ENCODE measurements at places on chromosomes 7 and 10. TPM values are rescaled to one million over a fixed set of nuclear protein-coding genes. Genes with fewer than 3 reads are reported as not detected.

Gene FZD8
- 29.9 TPM for polyA plus RNA-seq

Gene TRIM50
- 0.40 TPM for polyA plus RNA-seq

Gene IRF5
- polyA plus RNA-seq = 2.2 TPM

Gene MYL7
- 6.1 TPM for polyA plus RNA-seq

Gene HOXA2
- 2.3 TPM for polyA plus RNA-seq

Gene UTF1
- polyA plus RNA-seq = not detected

Gene RAPGEF5
- polyA plus RNA-seq = 15.6 TPM

DNA sequence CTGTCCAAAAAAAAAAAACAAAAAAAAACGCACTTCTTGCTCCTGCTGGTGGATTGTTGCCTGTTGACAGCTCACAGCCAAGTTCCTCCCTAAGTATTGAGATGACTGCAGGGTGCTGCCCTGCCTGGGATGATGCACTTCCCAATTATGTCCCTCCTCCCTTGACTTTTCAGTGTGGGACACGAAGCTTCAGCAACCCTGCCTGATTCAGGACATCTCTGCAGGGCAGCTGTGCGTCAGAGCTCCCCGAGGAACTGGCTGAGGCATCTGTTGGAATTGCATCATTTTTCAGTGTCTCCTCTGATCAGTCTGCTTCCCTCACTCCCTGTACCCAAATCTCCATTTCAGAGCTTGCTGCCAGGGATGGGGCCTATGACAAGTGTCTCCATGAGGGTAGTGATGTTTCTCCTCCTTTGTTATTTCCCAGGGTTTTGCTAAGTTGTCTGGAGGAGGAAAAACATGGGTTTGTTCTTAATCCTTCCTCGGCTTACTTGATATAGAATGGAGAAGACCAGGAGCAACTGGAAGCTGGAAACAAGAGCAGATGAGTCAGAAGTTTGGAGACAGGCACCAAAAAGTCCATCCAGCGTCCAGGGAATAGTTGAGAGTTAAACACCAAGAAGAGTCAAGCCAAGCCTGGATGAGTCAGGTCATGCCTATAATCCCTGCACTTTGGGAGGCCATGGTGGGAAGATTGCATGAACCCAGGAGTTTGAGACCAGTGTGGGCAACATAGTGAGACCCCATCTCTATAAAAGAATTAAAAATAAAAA, 355.1 kb downstream of the GALNT17 start:
- no peak for DNase-seq

DNA sequence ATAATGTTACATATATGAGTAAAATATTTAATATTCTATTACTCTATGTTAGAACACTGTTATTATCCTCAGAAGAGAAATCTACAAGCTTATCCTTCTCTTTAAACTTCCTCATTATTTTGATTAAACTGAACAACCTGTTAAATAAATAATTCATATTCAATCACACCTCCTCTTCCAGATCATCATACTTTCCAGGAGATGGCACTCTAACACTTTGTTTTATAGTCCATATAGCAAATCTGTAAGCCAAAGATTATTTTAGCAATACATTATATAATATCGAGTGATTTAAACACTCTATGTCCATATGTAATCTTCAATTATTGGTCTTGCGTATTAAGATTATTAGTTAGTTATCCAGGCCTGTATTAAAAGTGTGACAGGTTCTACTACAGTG, 694.1 kb downstream of the ANKRD7 start:
- DNase-seq = peak; percentile 10

GRCh38 chr7:155057076-155057475, 13.0 kb upstream of the HTR5A start:
- DNase-seq = no peak

DNA sequence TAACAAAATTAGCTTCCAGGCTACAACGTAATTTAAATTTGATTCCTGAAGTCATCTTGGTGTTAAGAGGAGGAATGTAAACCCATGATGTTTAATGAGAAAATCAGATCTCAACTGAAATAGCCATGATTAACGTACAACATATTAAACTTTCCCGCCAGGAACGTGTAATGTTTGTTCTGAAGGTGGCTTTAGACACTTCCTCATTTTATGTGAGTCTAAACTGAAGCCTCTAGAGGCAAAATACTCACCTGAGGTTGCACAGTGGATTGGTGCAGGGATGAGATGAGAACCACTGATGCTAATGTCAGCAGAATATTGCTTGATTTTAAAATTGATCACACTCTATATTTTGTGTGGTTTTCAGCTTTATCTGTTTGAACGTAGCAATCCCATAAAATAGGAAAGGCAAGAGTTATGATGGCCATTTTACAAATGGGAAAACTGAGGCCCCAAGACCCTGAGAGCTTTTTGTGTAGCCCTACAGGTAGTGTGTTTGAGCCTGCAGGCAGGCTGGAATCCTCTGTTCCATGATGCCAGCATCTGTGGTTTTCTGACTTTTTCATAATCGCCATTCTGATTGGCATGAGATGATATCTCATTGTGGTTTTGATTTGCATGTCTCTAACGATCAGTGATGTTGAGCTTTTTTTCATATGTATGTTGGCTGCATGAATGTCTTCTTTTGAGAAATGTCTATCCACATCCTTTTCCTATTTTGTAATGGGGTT, 243.7 kb upstream of the BMPER start:
- DNase-seq = no peak

DNA sequence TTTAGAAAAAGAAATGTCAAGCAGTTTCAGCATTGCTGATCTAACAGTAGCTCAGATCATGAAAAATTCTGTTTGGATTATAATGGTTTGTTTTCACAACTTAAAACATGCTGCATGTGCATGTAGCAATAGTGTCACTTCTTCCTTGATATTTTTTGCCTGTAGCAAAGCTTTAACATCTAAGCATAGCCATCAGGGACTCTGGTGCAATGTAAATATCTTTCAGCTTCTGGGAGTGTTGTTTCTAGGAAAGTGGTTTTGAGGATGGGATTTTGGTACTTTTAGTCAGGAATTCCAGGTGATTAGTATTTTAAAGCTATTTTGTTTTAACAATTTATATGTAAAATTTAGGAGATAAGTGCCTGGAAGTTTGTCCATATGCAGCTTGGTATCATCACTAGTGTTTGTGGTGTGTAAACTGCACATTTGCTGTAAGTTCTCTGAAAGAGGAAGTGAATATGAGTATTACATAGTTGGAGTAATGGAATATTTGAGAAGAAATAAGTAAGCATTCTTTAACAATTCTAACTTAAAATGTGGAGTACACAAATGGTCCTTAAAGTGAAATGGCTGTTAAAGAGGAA, 1.9 kb downstream of the RSBN1L start:
- peak; percentile 34 for DNase-seq

DNA sequence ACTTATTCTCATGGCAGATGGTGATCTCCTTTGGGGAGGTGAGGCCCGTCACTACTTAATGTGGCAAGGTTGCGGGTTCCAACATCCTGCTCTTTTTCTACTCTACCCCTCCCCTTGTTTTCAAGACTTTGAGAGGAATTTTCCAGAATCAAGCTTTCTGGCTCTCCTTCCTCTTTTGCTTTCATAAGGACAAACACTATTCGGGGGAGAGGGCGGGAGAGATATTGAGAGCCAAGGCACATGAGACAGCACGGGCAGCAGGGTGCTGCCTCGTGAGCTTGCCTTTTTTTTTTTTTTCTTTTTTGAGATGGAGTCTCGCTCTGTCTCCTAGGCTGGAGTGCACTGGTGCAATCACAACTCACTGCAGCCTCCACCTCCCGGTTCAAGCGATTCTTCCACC, 6.9 kb upstream of the PFKFB3 start:
- DNase-seq = no peak

DNA sequence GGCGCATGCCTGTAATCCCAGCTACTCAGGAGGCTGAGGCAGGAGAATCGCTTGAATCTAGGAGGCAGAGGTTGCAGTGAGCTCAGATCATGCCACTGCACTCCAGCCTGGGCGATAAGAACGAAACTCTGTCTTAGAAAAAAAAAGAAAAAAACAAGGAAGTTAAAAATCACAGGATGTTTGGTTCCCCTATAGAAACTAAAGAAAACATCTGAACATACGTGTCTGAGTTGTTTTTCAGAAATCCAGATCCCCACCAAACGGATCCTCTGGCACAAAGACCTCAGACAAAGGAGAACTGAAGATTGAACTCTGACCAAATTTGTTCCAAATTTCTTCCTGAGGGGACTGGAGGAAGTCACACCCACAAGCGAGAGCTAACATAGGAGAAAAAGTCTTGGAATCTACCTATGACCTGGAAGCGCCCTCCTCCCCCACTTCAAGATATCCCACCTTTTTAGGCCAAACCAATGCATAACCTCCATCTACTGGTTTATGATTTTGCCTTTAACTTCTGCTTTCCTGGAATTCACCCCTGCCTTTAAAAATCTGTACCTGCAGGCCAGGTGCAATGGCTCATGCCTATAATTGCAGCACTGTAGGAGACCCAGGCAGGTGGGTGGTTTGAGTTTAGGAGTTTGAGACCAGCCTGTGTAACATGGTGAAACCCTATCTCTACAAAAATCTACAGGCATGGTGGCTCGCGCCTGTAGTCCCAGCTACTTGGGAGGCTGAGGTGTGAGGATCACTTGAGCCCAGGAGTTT, 19.7 kb upstream of the SIRT1 start:
- DNase-seq = no peak

- no peak for DNase-seq
Observed at GRCh38 chr7:2710286-2710655, 22.3 kb downstream of the AMZ1 start.

- DNase-seq = peak; percentile 16
Observed at GRCh38 chr10:104146882-104147281, 24.9 kb downstream of the SFR1 start.

DNA sequence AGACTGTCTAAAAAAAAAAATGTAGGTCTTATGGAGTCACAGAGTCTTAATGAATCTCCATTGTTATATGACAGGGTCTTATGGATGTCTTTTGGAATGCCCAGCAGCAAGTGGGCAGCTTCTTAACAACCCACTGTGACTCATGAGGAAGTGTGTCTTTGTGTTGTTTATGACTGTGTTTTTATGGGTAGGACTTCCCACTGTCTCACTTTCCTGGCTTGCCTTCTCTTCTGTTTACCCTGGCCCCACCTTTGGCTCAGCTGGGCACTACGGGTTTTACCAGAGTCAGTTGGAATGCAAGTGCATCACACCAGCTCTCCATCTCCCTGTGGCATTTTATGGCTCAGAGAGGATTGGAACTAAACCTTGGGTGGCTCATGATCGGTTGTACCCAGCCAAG, 580.5 kb downstream of the AUTS2 start:
- no peak for DNase-seq

- DNase-seq = no peak
Observed at GRCh38 chr10:18955061-18955460, 93.5 kb upstream of the MALRD1 start.

- DNase-seq = no peak
Observed at GRCh38 chr7:150784120-150784736, 15.9 kb downstream of the TMEM176B start.

GRCh38 chr10:117092386-117092785, 45.7 kb downstream of the VAX1 start:
- DNase-seq = no peak

GRCh38 chr10:30453764-30454527, 20.0 kb downstream of the MAP3K8 start:
- no peak for DNase-seq

GRCh38 chr7:98737176-98737575, 120.1 kb downstream of the NPTX2 start:
- DNase-seq = no peak

DNA sequence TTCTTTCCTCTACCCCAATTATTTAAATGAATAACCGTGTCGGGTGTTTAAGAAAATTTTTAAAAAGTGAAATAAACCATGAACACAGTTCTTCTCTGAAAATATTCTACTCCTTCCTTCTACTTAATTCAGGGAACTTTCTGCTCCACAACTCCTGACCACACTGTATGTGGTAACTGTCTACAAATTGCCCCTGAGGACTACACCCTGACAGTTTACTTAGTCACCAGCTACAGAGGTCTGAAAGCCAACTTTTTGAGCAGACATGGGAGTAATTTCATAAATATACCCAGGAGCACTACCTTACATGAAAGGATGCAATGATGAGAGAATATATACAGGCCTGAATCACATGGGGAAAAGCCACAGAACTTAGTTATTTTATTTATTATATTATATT, 523.2 kb upstream of the SORCS1 start:
- no peak for DNase-seq

DNA sequence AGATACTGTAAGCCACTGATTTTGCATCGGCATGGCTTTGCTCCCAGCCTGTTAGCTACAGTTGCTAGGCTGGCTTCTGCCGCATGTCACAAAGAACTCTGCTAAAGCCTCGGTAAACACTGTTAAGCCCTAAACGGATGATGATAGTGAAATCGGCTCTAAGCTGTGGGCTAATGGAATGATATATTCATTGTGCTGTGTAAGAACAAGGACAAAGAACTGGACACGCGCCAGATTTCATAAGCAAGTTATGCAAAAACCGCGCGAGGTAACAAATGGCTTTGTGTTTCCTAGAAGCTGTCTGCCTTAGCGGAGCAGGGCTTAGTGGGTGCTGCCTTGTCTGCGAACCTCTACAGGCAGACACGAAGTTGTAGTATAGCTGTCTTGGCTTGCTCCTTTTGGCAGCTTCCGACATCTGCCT, 331.3 kb upstream of the COBL start:
- peak; percentile 1 for DNase-seq

- peak; percentile 33 for DNase-seq
Observed at GRCh38 chr10:104641187-104641936, at the start of gene SORCS3. TSS of gene SORCS3 (plus strand) at chr10:104641290.

GRCh38 chr7:155741805-155742204, 70.5 kb downstream of the SHH start:
- no peak for DNase-seq

DNA sequence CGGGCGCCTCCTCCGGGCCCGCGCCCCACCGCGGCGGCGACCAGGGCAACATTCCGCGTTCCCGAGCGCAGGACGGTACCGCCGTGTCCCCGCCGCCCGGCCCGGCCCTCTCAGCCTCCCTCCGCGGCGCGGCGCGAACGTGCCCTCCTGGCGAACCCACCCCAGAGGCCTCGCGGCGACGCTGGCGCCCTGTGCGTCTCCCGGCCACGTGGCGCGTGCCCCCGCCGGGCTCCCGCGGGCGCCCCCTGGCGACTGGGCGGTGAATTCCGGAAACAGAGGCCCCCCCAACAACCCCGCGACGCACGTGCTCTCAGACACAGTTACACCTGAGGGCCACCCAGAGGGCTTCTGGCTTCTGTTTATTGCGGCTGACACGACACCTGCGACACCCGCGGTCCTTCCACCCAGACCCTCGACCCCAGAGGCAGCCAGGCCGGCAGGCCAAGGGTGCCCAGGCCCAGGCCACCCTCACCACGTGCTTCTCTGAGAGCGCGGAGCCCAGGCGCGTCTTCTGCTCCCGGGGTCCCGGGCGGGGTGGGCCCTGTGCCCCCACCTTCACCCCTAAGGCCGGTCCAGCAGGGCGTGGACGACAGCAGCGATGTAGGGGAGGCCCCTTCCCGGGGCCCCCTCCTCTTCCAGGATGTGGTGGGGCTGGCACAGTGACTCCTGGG, at the start of gene SAP25:
TSS of gene SAP25 (minus strand) at position 210 of the 671 bp plus-strand sequence. CDS start at position 52, 158 bp downstream.
- DNase-seq = no peak

GRCh38 chr7:45696476-45696875, 122.3 kb downstream of the ADCY1 start:
- DNase-seq = no peak

- peak; percentile 5 for DNase-seq
Observed at GRCh38 chr10:130481936-130482335, 345.7 kb downstream of the GLRX3 start.

All from muscle of back (tissue), 13 donors.